ENCODE measurements at places on chromosomes 4 and X.
A peak's percentile ranks its signal among the peaks of the same experiment; 100 is the strongest.

- no peak for DNase-seq
Observed at GRCh38 chr4:74014332-74014731, 15.9 kb upstream of the CXCL5 start.

DNA sequence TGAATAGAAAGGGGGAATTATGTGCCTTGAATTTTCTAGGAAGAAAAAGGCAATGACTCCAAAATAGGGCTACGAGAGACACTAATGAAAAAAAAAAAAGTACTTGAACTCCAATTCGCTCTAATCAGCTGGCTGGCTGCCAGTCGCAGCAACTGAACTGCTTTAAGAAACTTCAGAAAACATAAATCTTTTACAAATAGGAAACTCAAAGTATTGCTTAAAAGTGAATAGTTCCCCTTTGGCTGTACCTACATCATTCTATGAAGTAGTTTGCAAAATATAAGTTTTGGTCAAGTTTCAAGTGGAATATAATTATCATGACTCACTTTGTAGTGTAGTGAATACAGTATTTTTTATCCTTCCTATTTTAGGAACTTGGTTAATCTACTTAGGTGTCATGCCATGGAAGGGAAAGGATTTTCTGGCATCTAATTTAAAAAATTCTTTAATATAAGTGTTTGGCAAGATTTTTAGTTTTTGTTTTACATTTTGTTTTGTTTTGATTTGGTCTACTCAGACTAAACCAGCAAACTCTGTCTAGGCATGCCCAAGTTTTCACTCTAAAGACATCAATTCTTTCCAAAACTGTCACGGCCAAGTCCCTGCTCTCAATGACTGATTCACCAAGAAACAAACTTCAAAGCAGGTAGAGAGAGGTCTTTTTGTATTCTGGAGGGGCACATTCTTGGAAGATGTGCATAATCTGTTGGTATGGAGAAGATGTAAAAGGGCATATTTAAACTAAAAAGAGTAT, 382.4 kb upstream of the GALNT7 start:
- no peak for DNase-seq

GRCh38 chrX:111114806-111115205, 18.8 kb downstream of the PAK3 start:
- DNase-seq: no peak

DNA sequence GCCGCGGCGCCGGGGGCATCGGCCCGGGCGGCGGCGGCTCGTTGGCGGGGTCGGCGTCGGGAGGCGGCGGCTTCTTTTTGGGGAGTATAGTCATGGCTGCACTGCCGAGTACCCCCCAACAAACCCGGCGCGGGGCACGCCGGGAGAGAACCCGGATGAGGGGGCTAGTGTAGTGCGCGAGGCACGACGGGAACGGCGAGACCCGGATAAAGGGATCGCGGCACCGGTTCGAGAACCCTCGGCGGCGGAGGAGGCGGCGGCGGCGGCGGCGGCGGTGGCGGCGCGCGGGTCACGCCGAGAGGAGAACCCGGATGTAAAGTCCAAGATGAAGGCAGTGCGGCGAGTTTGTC, at the start of gene OTUD5:
OTUD5 (minus strand) TSS at position 131 of the 350 bp plus-strand sequence; CDS start at position 94, 37 bp downstream.
- peak; percentile 52 for DNase-seq

All from activated CD4-positive, alpha-beta T cell treated with anti-CD3 and anti-CD28 coated beads, Interleukin-2, amount 50 U/mL, for 24 hours (primary cell).